ENCODE measurements at places on chromosomes 1 and 21.

DNA sequence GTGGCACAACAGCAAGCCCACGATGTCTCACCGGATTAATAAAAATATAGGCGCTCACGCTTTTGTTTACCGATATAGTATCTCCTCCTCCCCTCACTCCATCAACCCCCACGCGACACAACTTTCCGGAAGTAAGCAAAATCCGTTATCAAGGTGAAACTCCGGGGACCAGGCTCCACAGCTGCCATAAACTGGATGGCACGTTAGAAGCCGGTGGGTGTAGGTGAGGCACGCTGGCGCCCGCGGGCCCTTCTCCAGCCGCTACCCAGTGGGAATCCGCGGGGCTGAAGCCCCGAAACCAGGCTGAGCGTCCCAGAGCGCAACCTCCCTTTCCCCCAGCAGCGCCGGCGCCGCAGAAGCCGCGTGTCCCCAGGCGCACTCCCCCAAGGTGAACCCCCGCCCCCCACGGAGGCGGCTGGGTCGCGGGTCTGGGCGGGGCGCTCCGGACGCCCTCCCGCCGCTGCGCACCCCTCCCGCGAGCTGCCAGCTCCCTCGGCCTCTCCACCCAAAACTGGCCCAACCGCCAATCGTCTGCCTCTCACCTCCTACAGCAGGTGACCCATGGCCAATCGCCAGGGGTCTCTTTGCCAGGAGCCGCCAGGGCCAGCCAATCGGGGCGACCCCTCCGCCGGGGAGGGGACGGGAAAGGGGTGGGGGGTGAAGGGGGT lies 112.4 kb downstream of the OSBPL9 start:
- DNase-seq, result peak; percentile 60

GRCh38 chr1:232367293-232367692 lies 262.6 kb downstream of the SIPA1L2 start:
- DNase-seq, result no peak

DNA sequence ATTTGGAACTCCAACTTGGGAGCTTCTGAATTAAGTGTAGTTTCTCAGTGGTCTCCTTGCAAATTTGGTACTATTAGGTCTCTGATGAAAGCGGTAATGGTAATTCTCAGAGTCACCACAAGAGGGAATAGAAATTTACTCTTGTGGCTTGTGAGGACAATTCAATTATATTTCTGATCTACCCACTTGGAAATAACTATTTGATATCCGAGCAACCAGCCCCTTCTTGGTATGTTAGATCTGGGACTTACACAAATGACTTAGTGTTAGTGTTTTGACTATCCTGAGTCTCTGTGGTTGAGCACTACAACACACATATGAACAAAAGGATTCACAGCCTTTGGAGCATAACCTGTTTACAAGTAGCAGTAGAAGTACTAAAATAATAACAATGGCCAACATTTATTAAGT lies 68.1 kb downstream of the RPS6KA1 start:
- DNase-seq, result peak; percentile 71

GRCh38 chr1:109060707-109061106 lies 15.1 kb downstream of the TAF13 start:
- no peak for DNase-seq

DNA sequence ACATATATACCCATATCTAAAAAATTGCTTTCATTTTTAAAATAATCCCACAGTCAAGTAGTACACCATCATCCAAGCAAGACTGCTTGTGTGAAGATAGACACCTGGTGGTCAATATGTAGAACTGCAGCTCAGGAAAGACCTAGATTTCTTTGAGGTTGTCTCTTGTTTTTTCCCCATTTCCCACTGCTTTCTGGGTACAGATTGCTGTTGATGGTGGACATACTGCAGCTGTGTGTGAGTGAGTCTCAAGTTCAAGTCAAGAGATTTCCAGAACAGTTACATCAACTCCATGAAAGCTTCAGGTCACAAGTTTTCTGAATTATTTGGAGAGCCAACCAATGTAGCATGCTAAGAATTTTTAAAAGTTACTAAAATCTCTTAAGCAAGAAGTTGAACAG lies 306.4 kb downstream of the DUSP10 start:
- peak; percentile 8 for DNase-seq

DNA sequence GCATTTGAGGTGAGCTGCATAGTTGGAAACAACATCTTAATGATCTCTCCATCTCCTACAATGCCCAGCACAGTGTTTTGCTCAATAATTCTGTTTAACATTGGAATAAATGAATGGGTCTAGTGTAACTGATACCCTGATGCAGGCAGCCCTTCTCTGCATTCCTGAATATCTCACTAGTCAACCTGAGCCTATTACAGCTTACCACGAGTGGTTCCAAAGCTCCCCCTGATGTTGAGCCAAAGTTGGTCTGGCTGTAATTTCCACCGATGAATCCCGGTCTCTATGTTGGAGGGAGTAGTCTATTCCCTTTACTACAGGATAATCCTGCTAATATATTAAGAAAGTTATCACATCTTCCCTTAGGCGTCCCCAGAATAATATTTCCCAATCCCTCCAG lies 63.8 kb downstream of the ZBTB18 start:
- DNase-seq, result no peak

GRCh38 chr21:34279883-34280282 lies 83.9 kb upstream of the KCNE2 start:
- no peak for DNase-seq

All from frontal cortex (tissue), 4 donors.